A172 (cell line): ENCODE measurements at places on chromosomes 7 and 10. TPM values are rescaled to one million over a fixed set of nuclear protein-coding genes. Genes with fewer than 3 reads are reported as not detected.

The TAS2R41 gene
- not detected in 2 replicates for total RNA-seq

DNA sequence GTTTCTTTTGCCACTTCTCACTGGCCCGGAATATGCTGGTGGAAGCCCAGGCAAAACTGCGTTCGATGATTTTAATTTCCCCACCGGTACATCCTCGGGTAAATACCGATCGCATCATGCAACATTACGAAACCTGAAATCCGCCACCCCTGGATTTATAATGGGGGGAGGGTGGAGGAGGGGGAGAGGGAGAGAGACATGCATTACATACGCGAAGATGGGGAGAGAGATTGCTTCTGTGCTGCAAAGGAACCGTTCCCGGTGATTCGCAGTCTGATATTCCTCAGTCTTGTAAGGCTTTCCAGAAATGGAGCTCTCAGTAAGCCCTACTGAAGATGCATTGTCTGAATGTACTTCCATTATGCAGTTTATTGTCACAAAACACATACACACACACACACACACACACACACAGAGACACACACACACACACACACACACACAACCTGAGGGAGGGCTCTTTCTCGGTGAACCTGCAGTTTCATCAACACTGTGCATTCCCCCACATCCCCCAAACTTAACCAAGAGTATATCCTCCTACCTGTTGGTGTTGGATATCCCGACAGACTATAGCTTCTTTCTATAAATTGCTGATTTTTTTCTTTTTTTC is 741 bp downstream of the GPR85 start:
- DNase-seq = peak; percentile 2

- no peak for DNase-seq
These were observed 1174.9 kb upstream of the AUTS2 start for GRCh38 chr7:68423356-68423755.

- peak; percentile 40 for DNase-seq
These were observed 28.2 kb downstream of the MTERF1 start for GRCh38 chr7:91852263-91852741.

The TRUB1 gene
- 57.0 and 63.4 TPM in 2 replicates for total RNA-seq

DNA sequence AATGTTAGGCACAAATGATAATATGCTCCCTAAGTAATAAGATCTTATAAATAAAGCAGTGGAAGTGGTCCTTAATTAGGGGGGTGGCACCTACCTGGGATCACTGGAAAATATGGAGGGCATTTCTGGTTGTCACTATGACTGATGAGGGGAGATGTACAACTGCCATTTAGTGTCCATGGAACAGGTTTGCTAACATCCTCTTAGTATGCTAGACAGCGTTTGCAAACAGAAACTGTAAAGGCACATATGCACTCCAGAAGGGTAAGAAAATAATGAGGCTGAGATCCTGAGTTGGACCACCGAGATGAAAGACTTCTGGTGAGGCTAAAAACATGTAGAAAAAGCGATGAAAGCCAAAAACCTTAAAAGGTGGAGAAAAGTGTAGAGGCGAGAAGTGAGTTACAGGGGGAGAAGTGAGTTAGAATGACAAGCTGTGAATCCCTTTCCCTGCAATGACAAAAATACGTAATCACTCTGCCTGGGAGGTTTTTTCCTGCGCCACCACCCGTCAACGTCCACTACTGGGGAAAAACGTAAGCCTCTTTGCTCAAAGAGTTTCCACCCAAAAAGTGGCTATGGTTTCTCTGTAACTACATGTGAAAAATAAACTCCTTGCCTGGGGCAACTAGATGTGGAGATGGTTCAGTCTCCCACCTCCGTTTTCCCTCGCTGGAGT is 767 bp downstream of the KRIT1 start:
- DNase-seq = no peak

- DNase-seq = peak; percentile 21
These were observed 31.7 kb downstream of the GPR22 start for GRCh38 chr7:107501593-107501992.

The TEX36 gene
- total RNA-seq = not detected in 2 replicates

DNA sequence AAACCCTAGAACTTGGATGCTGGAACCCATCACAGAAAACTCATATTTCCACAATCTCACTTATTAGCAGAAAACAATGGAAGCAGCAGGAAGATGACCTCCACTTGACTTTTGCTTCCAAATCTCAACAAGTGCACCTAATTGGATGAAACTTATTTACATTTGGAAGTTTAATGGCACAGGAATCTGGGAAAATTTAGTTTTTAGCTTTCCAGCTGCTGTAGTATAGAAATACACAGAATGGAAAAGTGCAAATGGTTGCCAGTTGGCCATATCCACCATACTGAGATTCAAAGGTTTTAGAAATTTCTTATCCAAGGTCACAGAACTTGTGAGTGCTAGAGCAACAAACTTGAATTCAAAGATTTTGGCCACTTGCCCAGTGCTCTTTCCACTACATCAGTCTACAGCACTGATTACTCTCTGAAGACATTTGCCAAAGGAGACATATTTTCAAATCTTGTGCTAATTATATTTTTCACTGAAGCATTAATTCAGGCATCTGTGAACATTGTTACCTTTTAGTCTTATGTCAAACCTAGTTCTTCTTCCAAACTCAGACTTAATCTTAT is 9.3 kb upstream of the AHR start:
- DNase-seq = no peak

The LYZL1 gene
- not detected in 2 replicates for total RNA-seq

DNA sequence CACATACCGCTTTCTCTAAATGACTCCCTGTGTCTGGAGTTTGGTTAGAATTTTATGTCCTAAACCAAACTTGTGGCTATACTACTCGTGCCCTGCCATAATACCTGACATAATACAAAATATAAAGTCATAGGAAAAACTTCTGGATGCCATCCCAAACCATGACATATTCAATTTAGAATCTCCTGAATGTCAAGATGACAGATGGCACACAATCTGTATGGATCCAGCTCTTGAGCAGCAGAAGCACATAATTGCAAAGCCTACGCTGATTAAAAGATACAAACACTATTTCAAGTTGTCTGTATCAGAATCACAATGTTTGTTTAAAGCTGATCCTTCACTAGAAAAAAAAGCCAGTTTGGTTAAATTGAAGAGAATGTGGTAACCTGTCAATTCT is 22.4 kb upstream of the CDC14C start:
- no peak for DNase-seq

- no peak for DNase-seq
These were observed 108.9 kb upstream of the PDSS1 start for GRCh38 chr10:26588611-26589010.

- peak; percentile 46 for DNase-seq
These were observed 16.7 kb downstream of the GPRIN2 start for GRCh38 chr10:46539596-46540411.

The SPDYE2B gene
- not detected in 2 replicates for total RNA-seq

DNA sequence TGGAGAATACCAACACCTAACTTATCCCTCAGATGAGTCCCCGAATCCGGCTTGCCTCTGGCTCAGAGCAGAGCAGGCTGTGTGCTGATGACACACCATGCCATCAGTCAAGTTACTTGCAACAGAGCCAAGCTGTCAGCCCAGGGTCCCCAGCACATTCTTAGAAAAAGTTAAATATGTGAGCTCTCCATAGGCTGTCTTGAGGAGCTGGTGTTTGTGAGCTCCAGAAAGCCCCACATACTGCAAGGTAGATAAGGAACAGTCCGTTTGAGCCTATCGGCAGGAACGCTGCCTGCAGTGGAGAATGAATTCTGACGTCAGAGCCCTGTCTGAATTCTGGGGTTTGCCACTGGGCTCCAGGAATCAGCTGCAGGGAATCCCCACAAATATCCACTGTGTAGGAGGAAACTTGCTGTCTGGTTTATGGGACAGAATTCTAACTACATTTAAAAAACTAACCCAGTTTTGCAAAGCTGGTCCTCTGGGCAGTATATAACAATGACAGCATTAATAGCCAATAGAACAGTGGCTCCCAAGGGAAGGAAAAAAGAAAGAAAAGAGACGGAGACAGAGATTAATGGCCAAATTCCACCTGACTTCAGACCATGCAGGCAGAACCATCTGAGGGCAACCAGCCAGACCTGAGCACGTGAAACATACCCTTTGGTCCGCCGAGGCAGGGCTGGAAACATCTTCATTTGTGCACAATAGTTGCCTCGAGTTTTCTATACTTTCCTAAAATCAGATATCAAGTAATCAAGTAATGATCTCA is 3.6 kb downstream of the SFXN4 start:
- peak; percentile 76 for DNase-seq

DNA sequence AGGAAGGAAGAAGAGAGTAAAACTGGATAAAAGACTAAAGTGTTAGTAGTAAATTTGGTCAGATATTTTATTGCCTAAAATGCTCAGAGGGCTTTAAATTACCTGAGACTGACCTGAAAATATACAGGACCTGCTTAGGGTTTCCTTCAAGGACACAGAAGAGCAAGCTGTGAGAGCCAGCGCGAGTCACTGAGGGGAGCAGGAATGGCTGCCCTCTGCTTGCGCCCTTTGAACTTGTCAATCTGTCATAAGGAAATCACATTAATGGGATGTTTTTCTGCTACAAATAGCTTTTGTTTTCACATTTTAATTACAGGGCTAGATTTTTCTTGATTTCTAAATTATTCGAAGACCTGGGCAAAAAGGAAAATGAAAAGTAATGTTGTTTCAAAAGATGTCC is 26.9 kb downstream of the DNAJB9 start:
- no peak for DNase-seq

GRCh38 chr10:6586501-6586900 is 6.4 kb upstream of the PRKCQ start:
- no peak for DNase-seq

DNA sequence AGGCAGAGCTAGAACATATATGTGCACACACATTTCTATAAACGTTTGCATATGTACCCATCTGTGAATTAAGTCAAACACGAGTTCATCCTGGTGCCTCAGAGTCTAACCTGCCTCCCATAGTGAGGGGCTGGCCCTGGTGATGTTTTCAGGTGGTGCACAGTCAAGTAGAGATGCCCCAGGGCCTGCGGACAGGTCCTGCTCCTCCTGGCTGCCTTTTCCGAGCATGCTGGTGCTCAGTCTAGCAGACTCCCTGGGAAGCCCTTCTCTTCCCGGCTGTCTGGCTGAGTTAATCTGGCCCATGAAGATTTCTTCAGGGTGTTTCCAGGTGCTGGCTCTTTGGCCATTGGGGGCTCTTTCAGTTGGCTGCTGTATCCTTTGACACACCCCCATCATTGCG is 14.3 kb downstream of the ADCY1 start:
- no peak for DNase-seq

DNA sequence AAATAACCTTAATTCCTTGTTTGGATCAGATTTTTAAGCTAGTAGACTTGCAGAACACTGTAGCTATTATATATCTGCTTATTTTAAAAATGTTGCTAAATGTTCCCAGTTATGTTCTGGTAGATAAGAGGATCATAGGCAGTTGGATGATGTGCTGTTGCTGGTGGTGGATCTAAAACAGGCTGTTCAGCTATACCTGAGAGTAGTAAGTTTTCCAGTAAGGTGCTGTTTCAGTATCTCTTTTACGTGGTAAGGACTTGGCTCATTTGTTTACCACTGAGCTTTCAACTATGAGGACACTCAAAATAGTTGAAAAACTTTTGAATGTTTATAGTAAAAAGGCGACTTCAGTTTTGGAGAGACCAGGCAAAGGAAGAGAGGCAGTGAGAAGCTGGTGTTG is 180.9 kb downstream of the CDK14 start:
- DNase-seq = no peak
